ENCODE measurements at places on chromosomes 12 and 14.
A peak's percentile ranks its signal among the peaks of the same experiment; 100 is the strongest.

DNA sequence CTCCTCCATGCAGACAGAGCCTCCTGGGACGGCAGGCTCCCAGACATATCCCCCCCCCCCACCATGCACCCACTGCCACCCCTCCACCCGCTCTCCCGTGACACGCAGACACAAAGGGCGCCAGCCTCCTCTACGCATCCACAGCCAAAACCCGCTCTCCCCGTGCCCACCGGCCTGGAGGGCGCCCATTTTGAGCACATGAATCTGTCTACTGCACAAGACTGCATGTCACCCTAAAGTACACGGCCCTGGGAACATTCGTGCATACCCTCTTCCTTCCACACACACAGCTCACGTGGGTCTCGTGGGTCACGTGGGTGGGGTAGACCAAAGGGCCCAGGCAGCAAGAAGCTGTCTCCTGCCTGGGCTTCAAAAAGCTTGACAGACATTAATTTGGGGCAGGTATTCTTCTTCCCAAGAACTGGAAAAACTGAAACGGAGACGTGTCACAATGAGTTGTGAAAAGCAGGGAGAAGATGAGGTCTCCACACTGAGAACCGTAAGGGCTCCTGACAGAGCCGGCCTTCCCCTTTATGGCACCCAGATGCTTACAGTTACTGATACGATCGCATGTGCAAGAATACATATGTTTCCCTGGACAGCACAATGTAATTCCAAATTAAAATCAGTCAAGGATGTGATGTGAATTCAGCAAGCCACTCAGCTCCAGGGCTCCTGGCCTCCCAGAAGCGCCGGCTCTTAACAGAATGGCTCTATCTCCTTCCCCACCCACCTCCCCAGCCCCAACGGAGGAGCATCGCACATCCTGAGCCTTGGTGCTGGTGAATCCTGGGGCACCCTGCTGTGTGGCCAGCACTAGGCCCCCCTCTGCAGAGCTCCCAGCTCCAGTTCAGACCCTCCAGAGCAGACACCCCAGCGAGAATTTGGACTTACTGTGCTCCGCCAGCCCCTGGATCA lies 1.9 kb downstream of the TGFB3 start:
- DNase-seq: no peak

GRCh38 chr14:22883173-22883976 lies at the start of gene REM2:
REM2 (plus strand) TSS chr14:22883222; CDS start chr14:22883288, 66 bp downstream.
- no peak for DNase-seq

- peak; percentile 80 for DNase-seq
Observed at GRCh38 chr12:29640589-29641345, 143.0 kb downstream of the TMTC1 start.

- DNase-seq: no peak
Observed at GRCh38 chr14:30468354-30468753, 90.6 kb upstream of the G2E3 start.

DNA sequence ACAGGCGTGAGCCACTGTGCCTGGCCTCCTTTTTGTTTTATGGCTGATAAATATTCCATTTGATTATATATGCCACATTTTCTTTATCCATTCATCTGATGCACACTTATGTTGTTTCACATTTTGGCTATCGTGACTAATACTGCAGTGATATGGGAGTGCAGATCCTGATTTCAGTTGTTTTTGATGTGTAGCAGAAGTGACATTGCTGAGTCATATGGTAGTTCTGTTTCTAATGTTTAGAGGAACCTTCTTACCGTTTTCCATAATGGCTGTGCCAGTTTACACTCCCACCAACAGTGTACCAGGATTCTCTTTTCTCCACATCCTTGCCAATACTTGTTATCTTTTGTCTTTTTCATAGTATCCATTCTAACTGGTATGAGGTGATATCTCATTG lies 235.9 kb downstream of the ERC1 start:
- no peak for DNase-seq

DNA sequence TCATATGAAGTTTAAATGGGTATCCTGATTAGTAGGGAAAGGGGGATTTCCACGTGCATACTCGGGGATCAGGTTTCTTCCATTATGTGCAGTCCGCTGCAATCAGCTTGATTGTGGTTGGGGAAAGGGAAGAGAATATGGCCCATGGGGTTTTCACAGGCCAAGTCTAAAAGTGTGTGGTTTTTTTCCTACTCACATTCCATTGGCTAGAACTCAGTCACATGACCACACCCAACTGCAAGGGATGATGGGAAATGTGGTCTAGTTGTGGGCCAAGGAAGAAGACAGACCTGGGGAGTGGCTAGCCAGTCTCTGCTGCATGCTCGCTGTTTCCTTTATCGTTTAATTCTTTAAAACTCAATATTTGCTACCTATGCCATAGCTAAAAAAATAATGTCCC lies 105.1 kb downstream of the PRIMA1 start:
- DNase-seq: no peak

GRCh38 chr12:18483698-18484325 lies 222.5 kb downstream of the PIK3C2G start:
- no peak for DNase-seq

GRCh38 chr14:24863968-24864684 lies 185.8 kb downstream of the STXBP6 start:
- DNase-seq: no peak

DNA sequence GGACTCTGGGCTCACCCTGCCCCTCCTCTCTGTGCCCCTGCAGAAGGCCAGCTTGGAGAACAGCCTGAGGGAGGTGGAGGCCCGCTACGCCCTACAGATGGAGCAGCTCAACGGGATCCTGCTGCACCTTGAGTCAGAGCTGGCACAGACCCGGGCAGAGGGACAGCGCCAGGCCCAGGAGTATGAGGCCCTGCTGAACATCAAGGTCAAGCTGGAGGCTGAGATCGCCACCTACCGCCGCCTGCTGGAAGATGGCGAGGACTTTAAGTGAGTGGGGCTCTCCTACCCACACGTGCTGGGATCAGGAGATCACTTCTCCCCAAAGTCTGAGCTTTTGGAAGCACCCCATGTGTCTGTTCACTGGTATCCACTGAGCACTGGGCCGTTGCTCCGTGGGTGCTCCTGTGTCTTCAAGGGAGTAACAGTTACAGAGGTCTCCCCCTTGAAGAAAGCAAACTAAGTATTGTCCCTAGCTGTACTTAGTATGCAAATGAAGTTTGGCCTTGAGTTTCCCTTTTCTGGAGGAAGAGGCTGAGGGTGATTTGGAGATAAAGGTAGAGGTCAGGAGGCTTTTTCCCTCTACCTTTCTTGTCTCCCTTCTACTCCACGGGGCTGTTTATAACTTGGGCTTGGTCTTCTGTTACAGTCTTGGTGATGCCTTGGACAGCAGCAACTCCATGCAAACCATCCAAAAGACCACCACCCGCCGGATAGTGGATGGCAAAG lies 3.3 kb downstream of the KRT18 start:
- no peak for DNase-seq

DNA sequence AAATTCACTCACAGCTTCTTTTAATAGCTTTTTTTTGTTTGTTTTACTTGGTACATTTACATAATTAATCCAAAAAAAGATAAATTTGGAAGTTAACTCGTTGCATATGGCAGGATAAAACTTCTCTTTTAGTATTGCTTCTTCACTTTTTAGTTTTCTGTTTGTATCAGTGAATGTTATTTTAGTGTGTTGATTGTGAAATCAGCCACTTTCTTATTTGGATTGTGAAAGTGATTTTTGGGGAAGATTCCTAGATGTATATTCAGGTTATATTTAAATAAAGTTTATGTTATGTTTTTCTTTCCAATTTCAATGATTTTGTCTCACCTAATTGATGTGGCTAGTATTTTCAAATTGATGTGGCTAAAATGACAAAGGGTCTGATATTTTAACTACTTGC lies 693.9 kb upstream of the MGAT4C start:
- DNase-seq: no peak

GRCh38 chr12:68364893-68365725 lies 32.9 kb upstream of the MDM1 start:
- peak; percentile 92 for DNase-seq

DNA sequence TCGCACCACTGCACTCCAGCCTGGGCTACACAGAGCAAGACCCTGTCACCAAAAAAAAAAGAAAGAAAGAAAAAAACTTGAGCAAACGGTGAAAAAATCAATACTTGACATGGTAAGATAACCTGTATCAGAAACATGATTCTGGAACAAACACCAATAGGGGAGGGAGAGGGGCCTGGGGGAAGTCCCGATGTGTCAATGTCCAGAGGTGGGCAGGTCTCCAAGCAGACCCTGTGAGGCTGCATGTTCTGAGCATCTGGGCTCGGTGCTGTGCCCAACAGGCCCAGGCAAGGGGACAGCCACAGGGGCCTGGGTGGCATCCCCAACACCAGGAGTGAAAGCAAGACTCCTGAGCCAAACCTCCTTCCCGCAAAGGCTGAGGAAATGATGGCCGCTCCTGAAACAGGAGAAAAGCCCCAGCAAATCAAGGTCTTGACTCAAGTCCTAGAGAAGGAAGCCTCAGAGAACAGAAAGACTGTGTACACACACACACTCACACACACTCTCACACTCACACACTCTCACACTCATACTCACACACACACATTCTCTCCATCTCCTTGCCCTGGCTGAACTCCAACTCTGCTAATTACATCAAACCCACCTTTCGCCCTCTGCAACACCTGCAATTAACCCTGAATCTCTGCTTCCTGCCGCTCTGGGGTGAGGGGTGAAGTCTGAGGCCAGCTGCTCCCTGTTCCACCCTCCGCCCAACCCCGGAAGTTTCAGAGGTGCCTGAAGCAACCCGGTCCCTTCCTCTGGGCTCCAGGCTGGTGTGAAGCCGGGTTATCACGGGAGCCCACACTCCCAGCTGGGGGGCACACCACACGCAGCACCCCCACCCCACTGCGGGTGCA lies 20.4 kb downstream of the CCDC88C start:
- DNase-seq: no peak

GRCh38 chr14:76465664-76466063 lies 89.7 kb downstream of the ESRRB start:
- no peak for DNase-seq

DNA sequence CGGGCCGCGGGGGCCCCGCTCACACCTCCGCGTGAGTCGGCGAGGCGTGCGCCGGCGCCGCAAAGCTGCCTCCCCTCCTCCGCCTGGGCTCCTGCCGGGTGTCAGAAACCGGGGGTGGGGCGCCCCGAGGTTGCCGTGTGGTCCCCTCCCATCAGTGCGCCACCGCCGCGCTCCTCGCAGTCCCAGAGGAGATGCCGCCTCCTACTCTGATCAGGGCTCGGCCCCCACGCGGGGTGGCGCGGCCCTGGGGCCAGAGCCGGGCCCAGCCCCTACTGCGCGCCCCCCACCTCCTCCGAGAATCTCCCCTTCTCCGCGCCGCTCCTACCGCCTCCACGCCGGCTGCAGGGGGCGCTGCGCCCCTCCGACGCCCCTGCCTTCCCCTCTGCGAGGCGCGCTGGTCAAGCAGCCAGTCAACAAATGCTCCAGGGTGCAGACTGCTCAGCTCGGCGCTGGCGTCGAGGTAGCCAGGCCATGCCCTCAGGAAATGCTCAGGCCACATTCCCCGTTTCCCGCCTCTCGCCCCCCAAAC lies 467 bp upstream of the JAG2 start:
- DNase-seq: no peak

GRCh38 chr14:96598332-96598928 lies 96.2 kb downstream of the PAPOLA start:
- DNase-seq: no peak

DNA sequence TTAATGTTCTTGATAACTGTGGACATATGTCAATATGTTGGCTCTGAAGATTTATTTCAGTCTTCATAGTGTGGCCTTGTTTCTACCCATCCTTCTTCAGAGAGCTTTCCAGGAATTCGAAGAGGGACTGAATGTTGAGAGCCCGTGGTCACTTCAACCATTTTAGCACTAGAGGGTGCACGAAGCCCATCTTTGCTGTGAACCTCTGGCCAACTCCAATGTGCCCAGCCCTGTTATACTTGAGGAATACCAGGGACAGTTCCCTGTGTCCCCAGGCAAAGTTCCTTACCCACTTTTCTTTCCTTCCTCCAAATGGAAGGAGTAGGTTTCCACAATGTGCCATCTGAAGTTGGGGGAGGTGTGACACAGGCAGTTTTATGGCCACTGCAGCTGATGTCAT lies 603.5 kb downstream of the RPL10L start:
- DNase-seq: no peak

DNA sequence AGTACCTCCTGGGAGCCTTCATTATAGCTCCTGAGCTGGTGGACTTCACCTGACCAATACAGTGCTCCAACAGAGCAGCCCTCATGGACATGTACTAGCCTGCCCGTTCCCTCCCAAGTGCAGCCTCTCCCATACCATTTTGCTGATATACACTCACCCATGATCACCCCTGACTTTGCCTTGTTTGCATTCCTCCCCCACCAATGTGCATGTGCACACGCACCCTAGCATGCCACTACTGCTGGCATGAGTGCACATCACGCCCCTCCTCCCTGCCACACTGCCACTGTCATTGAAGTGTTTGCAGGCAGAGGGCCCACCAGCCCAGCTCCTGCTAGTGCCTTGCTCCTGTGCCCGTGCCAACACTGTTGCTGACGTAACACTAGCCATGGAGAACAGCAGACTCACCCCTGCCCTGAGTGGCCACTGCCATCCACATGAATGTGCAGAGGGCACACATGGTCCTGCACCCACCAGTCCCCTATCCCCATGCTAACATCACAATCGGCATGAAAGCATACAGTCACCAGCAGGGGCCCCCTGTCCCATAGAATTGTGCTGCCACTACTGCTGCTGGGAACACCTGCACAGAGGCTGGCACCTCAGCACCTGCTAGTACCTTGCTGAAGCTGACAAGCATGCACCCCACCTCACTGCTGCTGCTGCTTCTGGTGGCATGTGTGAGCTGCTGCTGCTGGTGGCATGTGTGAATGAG lies 110.3 kb downstream of the SINHCAF start:
- no peak for DNase-seq

- DNase-seq: no peak
Observed at GRCh38 chr12:12197128-12197527, 69.7 kb downstream of the LRP6 start.

GRCh38 chr12:42912367-42912766 lies 322.8 kb upstream of the PRICKLE1 start:
- no peak for DNase-seq

DNA sequence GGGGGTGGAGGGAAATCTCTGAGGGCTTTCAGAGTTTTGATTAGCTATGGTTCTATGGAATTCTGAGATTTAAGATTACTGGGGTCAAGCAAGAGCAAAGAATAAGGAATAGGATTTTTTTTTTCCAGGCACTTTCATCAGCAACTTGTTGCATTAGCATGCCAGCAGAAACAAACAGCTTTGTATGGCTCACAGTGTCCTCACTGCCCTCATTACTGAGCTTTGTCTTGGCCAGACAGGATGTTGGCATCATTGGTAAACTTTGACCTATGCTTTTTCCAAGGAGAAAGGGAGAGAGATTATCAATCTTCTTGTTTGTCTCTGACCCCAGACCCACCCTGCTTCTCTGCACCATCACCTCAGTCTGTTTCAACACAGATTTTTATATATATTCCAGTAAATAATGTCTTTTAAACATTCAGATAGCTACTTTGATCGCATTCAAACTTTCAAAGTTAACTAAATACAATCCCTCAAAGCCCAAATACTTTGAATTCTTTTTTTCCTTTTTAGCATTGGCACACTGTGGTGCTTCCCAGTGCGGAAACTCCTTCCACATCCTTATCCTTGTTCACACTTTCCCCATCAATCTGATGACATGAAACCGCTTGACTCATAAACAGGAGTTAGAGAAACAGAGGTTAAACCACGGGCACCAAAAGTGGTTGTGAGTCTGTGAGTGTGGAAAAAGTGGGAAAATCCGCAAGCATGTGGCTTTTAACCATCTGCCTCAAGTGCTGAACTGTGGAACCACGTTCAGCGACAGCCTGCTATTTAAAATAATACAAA lies 282.2 kb upstream of the FAR2 start:
- no peak for DNase-seq
